ENCODE measurements at places on chromosomes 7 and 10. TPM values are rescaled to one million over a fixed set of nuclear protein-coding genes. Genes with fewer than 3 reads are reported as not detected.

Gene SMARCD3
- 2.9 TPM for total RNA-seq

Gene IKZF1
- 282 TPM for total RNA-seq

Gene PRF1
- total RNA-seq, result 76.5 TPM

Gene GATA3
- total RNA-seq, result 79.7 TPM

Gene SGCE
- 0.38 TPM for total RNA-seq

Gene FAM25C
- total RNA-seq, result not detected

Gene ADAMTS14
- 0.33 TPM for total RNA-seq

Gene FZD1
- total RNA-seq, result 0.92 TPM

Gene MXI1
- total RNA-seq, result 22.7 TPM

Gene NKX1-2
- not detected for total RNA-seq

Gene WDFY4
- total RNA-seq, result 0.05 TPM

Gene IL2RA
- 989 TPM for total RNA-seq

Gene KAZALD1
- total RNA-seq, result 0.79 TPM

- DNase-seq, result no peak
- no peaks in the 10 kb centered on the region for H3K4me1 ChIP-seq
- H3K36me3 ChIP-seq, result no peaks in the 10 kb centered on the region
- H3K4me3 ChIP-seq, result no peak overlapping the region
These were observed 209.5 kb downstream of the GLI3 start for GRCh38 chr7:42027521-42027920.

DNA sequence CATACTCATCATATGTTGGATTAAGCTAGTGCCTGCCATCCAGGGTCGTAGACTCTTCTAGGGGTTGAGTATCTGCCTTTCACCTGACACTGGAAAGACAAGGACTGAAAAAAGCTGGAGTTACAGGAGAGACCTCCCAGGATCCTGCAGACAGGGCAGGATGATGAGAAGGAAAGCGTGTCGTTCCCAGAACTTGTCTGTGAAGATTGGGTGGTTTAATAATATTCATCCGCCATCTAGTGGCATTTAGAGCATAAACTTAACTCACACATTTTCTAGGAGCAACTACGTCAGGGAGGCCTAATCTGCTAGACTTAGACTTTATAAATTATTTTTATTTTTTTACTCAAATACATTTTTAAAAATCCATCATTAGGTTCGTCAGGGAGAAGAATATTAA lies 59.6 kb downstream of the ADRB1 start:
- peaks cover 50% of the 10 kb centered on the region for H3K27me3 ChIP-seq
- H3K27ac ChIP-seq, result no peak overlapping the region
- peaks cover 18% of the 10 kb centered on the region for H3K4me1 ChIP-seq
- DNase-seq, result no peak
- H3K36me3 ChIP-seq, result no peaks in the 10 kb centered on the region
- no peak overlapping the region for H3K4me3 ChIP-seq

GRCh38 chr7:120927454-120928103 lies 23.0 kb upstream of the ING3 start:
- peaks cover 16% of the 10 kb centered on the region for H3K27me3 ChIP-seq
- H3K36me3 ChIP-seq, result no peaks in the 10 kb centered on the region
- no peak overlapping the region for H3K27ac ChIP-seq
- DNase-seq, result no peak
- no peak overlapping the region for H3K4me3 ChIP-seq
- H3K4me1 ChIP-seq, result peaks cover 2% of the 10 kb centered on the region

GRCh38 chr10:122492006-122492405 lies 30.7 kb downstream of the HTRA1 start:
- no peak overlapping the region for H3K27ac ChIP-seq
- H3K4me1 ChIP-seq, result peaks cover 12% of the 10 kb centered on the region

- DNase-seq, result no peak
- H3K36me3 ChIP-seq, result no peaks in the 10 kb centered on the region
- peaks cover 3% of the 10 kb centered on the region for H3K4me1 ChIP-seq
- H3K27ac ChIP-seq, result no peak overlapping the region
- no peak overlapping the region for H3K4me3 ChIP-seq
- H3K27me3 ChIP-seq, result peaks cover 3% of the 10 kb centered on the region
These were observed 133.8 kb upstream of the PLXNA4 start for GRCh38 chr7:132709971-132710567.

DNA sequence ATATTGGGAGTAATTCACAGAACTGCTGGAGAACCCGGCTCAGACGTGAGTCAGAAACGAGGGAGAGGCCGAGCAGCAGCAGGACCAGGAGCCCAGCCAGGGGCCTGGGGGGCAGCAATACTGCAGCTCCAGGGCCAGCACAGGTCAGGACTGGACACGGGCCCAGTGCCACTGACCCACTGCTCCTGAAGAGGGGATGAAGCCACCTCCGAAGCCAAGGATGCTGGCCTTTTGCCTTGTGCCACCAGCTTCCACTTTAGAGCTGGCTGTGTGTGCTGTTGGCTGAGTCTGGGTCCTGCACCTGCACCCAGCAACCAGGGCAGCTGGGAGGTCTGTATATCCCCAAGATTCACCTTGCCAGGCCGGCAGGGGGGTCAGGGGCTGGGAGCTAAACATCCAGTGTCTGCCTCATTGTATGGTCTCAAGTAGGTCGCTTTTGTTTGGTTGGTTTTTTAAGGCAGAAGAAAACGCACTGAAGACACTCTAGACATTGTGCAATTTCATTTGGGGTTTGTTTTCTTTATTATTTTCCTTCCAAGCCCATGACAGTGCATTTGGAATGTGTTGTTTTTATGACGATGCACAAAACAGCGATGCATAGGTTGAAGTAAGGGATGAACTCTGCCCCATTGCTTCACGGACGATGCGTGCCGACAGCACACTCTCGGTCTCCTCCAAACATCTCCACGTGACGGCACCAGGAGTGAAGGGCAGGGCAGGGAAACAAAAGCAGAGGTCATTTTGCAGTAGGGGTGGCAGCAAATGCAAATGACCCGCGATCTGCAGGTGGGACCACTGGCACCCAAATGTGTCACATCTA lies 27.7 kb upstream of the INSIG1 start:
- H3K4me1 ChIP-seq, result peaks cover 6% of the 10 kb centered on the region
- DNase-seq, result no peak
- H3K27ac ChIP-seq, result peak overlapping the region; percentile 51
- no peaks in the 10 kb centered on the region for H3K36me3 ChIP-seq

DNA sequence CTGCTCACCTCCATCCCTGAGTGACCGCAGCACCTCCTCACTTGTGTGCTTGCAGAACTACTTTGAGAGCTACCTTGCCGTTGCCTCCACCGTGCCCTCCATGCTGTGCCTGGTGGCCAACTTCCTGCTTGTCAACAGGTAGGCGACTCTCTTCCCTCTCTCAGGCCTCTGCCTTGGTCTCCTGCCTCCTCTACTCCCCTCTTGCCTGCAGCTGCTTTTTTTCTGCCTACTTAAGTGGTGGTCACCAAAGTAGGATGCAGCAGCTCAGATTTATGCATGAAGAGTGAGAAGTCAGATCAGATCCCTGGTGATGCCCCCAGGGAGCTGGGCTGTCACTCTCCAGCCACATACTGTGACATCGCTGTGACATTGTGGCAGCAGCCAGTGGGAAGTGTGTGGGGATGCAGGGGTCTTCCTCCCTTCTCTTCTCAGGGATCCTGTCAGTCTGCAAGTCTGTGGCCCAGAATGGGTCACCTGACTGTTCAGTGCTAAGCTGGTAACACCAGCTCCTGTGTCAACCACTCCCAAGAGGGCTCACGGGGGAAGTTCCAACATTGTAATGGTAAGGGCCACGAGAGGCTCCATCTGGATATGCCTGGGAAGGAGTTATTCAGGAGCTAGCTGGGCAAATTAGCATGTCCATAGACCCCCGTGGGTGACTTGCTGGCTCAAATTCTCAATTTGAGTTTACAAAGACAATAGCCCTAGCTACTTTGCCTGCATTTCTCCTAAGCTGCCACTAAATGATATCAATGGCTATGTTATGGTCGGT lies 25.3 kb downstream of the SLC29A3 start:
- H3K27ac ChIP-seq, result no peak overlapping the region
- no peaks in the 10 kb centered on the region for H3K4me1 ChIP-seq
- no peaks in the 10 kb centered on the region for H3K27me3 ChIP-seq
- no peak overlapping the region for H3K4me3 ChIP-seq
- H3K36me3 ChIP-seq, result no peaks in the 10 kb centered on the region

- no peaks in the 10 kb centered on the region for H3K27me3 ChIP-seq
- no peaks in the 10 kb centered on the region for H3K36me3 ChIP-seq
- no peak for DNase-seq
- H3K27ac ChIP-seq, result no peak overlapping the region
- H3K4me1 ChIP-seq, result no peaks in the 10 kb centered on the region
These were observed 186.7 kb upstream of the PLXDC2 start for GRCh38 chr10:19629567-19629966.

- no peaks in the 10 kb centered on the region for H3K36me3 ChIP-seq
- no peak overlapping the region for H3K27ac ChIP-seq
- DNase-seq, result no peak
- no peaks in the 10 kb centered on the region for H3K27me3 ChIP-seq
- no peaks in the 10 kb centered on the region for H3K4me1 ChIP-seq
- no peak overlapping the region for H3K4me3 ChIP-seq
These were observed 91.5 kb upstream of the KCND2 start for GRCh38 chr7:120181499-120181898.

- no peak overlapping the region for H3K4me3 ChIP-seq
- no peak overlapping the region for H3K27ac ChIP-seq
- H3K27me3 ChIP-seq, result no peaks in the 10 kb centered on the region
- H3K4me1 ChIP-seq, result no peaks in the 10 kb centered on the region
These were observed 375.4 kb downstream of the CNTNAP2 start for GRCh38 chr7:146492017-146492416.

GRCh38 chr10:113541549-113541927 lies 11.3 kb upstream of the HABP2 start:
- no peaks in the 10 kb centered on the region for H3K36me3 ChIP-seq
- H3K27ac ChIP-seq, result no peak overlapping the region
- H3K4me3 ChIP-seq, result no peak overlapping the region
- DNase-seq, result no peak

DNA sequence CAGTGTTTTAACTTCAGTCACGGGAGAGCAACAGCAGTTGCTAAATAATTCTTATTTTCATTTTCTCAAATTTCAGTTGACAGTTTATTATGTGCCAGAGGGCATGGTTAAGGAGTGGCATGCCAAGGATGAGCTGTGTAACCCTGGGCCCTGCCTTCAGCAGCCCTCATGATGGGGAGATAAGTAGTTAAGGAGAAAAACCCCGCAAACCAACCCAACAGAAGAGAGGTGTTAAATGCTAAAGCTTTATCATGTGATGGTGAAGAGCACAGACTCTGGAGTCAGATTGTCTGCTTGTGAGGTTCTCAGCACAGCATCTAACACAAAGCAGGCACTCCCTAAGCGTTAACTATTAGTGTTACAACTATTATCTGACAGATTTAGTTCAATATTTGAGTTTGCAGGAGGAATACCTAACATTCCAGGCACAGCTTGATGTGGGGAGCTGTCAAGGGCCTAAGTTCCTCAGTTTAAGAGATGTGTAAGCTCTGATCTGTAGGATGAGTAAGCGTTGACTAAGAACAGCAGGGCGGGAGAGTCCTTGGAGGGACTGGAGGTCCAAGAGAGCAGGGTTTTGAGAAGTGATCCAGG lies 29.6 kb downstream of the STAM start:
- H3K27ac ChIP-seq, result peak overlapping the region; percentile 12
- H3K4me1 ChIP-seq, result peaks cover 31% of the 10 kb centered on the region
- H3K4me3 ChIP-seq, result no peak overlapping the region
- no peaks in the 10 kb centered on the region for H3K27me3 ChIP-seq
- peaks cover 13% of the 10 kb centered on the region for H3K36me3 ChIP-seq
- no peak for DNase-seq

DNA sequence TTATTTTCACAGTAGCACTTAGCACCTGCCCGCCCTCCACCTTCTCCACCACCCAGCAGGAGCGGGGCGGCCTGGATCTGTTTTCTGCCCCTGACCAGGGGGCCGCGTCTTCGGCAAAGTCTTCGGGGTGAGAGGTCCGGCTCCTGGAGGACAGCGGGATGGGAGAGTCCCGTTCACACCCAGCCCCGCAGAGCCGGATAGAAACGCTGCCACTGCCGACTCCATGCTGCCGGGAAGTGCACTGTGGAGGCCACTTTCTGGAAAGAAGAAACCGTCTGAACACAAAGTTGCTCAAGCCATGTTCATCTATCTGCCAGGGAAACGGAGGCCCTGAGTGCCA lies 14.5 kb upstream of the ZNF273 start:
- no peaks in the 10 kb centered on the region for H3K36me3 ChIP-seq
- DNase-seq, result peak; percentile 62
- H3K27ac ChIP-seq, result no peak overlapping the region
- H3K27me3 ChIP-seq, result peaks cover 37% of the 10 kb centered on the region

DNA sequence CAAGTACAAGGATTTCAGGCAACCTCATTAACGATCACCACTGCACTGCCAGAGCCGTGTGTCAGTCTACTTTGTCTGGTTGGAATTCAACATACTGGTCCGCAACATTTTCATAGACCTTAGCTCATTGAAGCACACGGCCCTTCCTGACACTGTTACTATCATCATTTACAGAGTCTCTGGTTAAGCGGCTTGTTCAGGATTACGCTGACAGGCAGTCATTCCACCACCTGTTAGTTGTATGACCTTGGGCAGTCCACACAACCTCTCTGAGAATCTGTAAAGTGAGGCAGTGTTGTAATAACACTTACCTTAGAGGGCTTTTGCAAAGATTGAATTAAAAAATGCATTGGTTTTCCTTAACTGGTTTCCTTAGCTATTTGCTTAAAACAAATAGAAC lies 112.6 kb downstream of the AOAH start:
- peaks cover 25% of the 10 kb centered on the region for H3K36me3 ChIP-seq
- H3K27me3 ChIP-seq, result no peaks in the 10 kb centered on the region
- H3K4me3 ChIP-seq, result no peak overlapping the region
- no peak overlapping the region for H3K27ac ChIP-seq

- peaks cover 10% of the 10 kb centered on the region for H3K36me3 ChIP-seq
- peaks cover 39% of the 10 kb centered on the region for H3K4me1 ChIP-seq
- no peak overlapping the region for H3K4me3 ChIP-seq
- H3K27ac ChIP-seq, result no peak overlapping the region
- DNase-seq, result no peak
- H3K27me3 ChIP-seq, result peaks cover 23% of the 10 kb centered on the region
These were observed 156.2 kb downstream of the DNAJB6 start for GRCh38 chr7:157493017-157493416.
